ENCODE measurements at places on chromosomes 2 and 18.

DNA sequence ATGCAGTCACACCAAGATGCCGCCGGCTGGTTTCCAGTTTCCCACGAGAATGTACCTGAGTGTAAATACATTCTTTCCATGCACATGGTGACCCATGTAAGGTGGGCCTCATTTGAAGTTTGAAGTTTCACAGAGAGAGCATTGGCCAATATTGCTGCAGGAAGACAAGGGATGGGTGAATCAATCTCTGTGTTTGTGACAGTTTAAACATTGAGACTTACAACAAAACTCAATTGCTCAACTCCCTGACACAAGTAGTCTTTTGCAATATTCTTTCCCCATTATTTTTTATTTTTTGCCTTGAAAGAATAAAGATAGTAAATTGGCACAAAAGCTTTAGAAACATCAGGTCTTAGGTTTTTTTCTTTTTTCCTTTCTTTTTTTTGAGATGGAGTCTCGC lies 5.1 kb downstream of the SERPINB2 start:
- no peak for DNase-seq

DNA sequence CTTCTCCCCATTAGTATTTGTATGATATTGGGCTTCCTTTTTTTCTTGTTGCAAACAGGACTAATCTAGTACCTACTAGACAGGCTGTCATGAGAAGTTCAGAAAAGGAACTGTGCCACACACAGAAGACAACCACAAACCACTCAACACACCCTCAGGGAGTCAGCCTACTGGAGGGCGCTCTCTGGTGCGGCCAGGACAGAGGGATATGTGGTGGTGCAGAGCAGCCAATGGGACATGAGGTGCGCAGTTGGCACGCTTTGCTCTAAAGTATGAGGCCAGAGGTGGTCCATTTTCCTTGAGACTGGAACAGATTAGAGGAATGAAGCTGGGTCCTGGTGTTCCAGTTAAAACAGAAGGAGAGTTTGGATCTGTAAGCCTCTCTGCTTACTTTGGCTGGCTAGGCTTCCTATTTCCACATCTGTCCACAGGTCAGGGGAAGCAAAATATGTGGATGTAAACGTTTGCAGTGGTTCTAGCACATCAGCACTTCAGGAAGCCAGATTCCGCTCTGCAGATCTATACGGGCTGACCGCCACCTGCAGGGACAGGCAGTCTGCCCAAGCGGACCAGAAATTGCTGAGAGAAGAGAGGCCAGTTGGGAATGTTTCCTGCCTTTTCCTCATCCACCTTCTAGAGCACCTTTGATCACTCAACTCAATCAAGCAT lies 114.1 kb downstream of the GFPT1 start:
- DNase-seq, result no peak

GRCh38 chr2:240622060-240622411 lies 3.2 kb upstream of the GPR35 start:
- DNase-seq, result no peak

DNA sequence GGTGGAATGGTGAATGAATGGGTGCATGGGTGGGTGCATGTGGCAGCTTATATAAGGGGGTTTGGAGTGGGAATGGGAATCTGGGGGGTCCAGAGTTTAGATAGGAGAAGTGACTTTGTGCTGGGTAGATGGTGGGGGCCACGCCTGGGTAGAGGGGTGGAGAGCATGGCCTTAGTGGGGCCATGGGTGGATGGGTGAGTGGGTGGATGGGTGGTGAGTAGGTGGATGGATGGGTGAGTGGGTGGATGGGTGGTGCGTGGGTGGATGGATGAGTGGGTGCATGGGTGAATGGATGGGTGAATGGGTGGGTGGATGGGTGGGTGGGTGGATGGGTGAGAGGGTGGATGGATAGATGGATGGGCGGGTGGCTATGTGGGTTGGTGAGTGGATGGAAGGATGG lies 53.9 kb downstream of the MYO7B start:
- no peak for DNase-seq

- no peak for DNase-seq
Measured at GRCh38 chr2:197615016-197615652, 60.3 kb downstream of the RFTN2 start.

DNA sequence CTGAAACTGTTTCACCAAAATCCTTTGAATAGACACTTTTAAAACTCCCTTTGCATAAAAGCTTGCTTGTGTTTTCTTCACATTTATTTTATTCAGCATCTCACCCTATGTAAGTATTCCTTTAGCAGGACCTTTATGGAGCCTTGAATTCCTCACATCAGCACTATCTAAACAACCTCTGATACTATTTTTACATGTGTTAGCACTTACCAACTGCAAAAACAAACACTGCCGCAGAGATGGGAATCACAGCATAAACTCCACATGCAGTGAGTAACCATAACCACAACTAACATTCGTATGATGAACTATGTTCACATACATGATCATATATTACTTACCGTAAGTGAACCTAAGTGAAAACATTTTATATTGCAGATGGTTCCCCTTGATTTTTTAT lies 15.4 kb downstream of the FBXO15 start:
- DNase-seq, result no peak

- no peak for DNase-seq
Measured at GRCh38 chr2:118219611-118220010, 131.3 kb downstream of the INSIG2 start.

- DNase-seq, result no peak
Measured at GRCh38 chr18:46764586-46764985, 7.7 kb upstream of the ST8SIA5 start.

DNA sequence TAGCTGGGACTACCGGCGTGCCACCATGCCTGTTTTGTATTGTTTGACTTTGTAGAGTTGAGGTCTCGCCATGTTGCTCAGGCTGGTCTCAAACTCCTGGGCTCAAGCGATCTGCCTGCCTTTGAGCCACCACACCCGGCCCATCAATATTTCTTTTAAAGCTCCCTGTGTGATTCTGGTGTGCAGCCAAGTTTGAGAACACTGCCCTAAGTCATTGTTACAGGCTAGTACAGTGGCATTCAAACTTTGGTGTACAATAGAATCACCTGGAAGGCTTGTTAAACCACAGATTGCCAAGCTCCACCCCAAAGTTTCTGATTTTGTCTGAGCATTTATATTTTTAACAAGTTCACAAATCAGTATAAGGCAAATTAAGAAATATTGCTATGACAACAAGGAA lies 99.9 kb downstream of the RBBP8 start:
- DNase-seq, result no peak

DNA sequence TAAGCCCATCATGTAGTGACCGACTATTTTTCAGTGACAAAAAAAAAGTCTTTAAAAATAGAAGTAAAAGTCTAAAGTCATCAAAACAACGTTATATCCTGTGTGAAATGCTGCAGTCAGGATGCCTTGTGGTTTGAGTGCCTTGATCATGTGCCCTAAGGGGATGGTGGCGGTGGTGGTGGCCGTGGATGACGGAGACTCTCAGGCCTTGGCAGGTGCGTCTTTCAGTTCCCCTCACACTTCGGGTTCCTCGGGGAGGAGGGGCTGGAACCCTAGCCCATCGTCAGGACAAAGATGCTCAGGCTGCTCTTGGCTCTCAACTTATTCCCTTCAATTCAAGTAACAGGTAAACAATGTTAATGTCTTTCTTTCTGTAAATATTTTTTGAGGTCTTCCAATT lies at the start of gene CD28:
Gene CD28, plus strand, starts transcription at position 237 of the 400 bp plus-strand sequence. Its CDS starts 58 bp downstream, at position 295.
- DNase-seq, result peak; percentile 93

DNA sequence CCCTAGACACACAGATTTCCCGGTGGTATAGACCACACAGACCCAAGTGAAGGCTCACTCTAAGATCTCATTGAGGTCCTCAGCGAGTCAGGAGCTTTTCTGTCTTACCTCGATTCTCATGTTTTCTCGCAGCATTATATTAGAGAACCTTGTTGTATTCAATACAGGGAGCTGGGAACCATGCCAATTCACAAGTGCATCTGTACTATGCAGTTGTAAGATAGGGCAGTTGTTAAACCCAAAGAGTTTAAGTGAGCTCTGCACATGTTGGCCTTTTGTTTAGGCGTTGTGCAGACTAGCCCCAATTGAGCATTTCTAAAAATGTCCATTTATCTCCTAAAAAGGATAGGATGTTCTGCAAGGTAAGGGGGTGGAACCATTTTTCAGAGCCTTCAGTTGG lies 59.6 kb downstream of the FEZ2 start:
- no peak for DNase-seq

GRCh38 chr2:11356764-11357163 lies 12.3 kb upstream of the ROCK2 start:
- no peak for DNase-seq

GRCh38 chr2:28052691-28053090 lies 162.2 kb downstream of the BABAM2 start:
- DNase-seq, result no peak

DNA sequence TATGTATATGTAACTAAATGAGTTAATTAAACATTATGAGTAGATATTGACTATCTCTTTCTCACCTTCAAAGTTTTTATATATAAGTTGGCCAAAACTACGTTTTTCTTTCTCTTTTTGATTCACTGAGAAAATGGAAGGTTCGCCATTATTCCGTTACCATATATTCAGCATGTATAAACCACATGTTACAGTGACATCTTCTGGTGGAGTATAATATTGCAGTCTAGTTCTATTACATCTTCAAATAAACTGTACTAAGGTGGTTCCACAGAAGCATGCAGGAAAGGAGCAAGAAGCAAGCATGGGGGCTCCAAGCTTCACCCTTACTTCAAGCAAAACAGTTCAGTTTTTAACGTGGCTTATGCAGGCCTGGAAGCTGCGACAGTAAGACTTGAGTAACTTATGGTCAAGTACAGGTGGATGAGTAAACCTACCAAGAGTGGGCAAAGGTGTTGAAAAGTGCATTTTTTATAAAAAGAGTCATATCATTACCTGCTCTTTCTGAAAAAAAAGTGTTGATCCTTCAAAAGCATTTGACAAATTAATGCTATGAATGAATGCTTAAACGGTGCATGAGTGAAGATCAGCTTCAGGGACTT lies 129.8 kb upstream of the RAB6C start:
- DNase-seq, result no peak

- no peak for DNase-seq
Measured at GRCh38 chr2:3902131-3902530, 198.8 kb downstream of the DCDC2C start.

GRCh38 chr2:61221819-61222218 lies 59.8 kb downstream of the C2orf74 start:
- no peak for DNase-seq

- no peak for DNase-seq
Measured at GRCh38 chr18:55400590-55401541, 187.1 kb downstream of the TCF4 start.

- no peak for DNase-seq
Measured at GRCh38 chr2:96225016-96225533, 16.4 kb upstream of the STARD7 start.

DNA sequence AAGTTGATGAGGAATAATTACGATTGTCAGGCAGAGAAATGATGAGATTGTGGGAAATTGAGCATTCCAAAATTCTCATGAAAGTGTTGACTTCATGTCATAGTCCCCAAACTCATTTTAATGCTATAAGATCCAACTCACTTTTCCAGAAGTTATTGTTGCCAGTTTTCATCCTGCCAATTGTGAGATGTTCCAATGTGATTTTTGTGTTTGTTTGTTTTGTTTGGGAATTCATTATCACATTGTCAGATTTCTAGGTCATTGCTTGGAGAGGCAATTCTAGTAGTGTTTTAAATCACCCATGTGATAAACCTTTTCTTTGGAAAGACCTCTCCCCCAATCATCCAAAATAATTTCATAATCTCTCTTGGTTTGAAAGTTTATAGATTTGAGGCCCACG lies 86.0 kb upstream of the ACVR2A start:
- no peak for DNase-seq

GRCh38 chr18:45521777-45522176 lies 93.5 kb upstream of the SLC14A2 start:
- DNase-seq, result no peak

DNA sequence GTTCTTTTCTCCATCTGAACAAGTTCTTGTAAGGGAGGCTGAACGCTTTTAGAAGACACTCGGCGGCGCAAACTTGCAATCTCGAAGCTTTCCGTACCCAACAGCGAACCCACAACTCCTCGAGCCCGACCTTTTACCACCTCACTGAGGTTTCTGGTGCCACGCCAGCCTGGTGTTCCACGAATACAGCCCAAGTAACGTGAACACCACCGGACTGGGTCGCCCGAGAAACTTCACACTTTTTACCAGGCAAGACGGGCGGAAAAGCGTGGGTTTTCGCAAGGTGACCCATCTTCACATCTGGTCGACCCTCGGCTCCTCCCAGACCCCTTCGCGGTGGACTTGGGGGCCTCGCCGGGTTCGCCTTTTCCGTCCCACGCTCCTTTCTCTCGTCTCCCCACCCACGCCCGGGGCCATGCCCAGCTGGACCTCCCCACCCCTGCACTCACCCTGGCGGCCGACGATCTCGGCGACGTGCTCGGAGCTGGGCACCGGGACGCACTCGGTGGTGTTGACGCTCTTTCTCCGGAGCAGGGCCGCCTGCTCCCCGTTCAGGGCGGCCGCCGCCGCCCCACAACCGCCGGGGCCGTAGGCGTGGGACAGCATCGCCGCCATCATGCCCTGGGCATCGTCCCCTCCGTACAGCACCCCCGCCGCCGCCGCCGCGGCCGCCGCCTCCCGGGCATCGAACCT lies 1.2 kb downstream of the MEX3C start:
- peak; percentile 41 for DNase-seq

DNA sequence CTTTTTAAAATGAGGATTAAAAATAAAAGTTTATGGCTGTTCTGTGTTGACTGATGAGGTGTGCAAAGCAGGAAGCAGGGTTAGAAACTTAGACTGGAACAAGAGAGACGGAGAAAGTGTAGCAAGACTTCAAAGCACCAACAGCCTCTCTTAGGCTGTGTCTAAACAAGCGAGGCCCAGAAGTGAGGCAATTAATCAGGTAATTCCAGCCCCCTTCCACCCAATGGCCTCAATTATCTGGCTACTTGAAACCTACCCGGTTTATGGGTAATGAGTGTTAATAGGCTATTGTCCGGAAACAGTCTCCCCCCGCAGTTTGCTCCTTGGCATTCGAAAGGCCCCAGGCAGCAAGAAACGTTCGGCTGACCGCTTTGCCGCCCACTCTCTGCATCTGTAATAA lies 171.7 kb upstream of the MYCN start:
- DNase-seq, result no peak

DNA sequence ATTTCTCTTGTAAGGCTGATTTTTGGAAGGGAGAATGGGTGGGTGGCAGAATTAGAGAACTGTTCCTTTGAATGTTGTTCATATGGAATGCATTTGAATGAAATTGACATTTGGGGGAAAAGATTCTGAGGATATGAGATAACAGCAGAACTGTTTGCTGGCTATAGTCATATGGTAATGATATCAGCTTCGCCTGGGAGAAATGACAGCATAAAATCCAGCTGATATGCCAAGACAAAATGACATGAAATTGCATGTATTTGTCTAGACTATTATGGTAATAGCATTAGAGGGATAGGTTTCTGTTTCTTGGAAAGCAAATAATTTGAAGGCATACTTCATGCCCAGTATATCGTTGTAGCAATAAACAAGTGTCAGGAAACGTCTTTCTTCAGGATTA lies 150.8 kb upstream of the SPATS2L start:
- no peak for DNase-seq

GRCh38 chr2:239162141-239162821 lies 238.5 kb downstream of the HDAC4 start:
- DNase-seq, result no peak

GRCh38 chr2:144847347-144848080 lies 327.6 kb upstream of the ZEB2 start:
- no peak for DNase-seq

GRCh38 chr2:138637061-138637460 lies 135.5 kb downstream of the SPOPL start:
- no peak for DNase-seq

- DNase-seq, result no peak
Measured at GRCh38 chr2:74225698-74226459, 27.5 kb downstream of the MTHFD2 start.

- peak; percentile 28 for DNase-seq
Measured at GRCh38 chr18:3451989-3452749, 2.2 kb downstream of the TGIF1 start.

- no peak for DNase-seq
Measured at GRCh38 chr2:64453770-64454385, at the start of gene LGALSL. TSS of gene LGALSL (plus strand) at chr2:64454162. CDS start at chr2:64454546, 384 bp downstream.

Measured in stimulated activated CD4-positive, alpha-beta T cell treated with anti-CD3 and anti-CD28 coated beads, Interleukin-1b, Interleukin-23, amount 100 ng/mL, for 48 hours (primary cell).